Islet precursor cell (in vitro differentiated cells): ENCODE measurements at places on chromosomes 5 and 9.

DNA sequence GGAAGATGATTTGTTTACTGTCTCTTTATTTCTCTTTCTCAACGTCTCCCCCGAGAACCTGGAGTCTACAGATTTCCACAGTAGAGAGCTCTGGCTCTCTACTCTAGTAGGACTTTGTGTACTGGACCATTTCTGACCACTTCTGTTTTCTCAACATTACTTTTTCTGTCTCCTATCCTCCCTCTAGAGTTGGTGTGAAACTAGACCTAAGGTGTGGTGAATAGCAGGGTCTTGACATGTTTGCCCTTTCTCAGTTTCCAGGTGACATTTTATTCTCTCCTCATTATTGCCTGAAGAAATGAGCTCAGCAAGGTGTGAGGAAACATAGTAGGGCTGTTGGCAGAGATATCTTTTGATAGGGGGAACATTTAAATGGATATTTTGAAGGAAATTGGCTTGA lies 62.1 kb upstream of the IL6ST start:
- DNase-seq, result no peak

- no peak for DNase-seq
Observed at GRCh38 chr5:142847898-142848790, 78.0 kb downstream of the ARHGAP26 start.

DNA sequence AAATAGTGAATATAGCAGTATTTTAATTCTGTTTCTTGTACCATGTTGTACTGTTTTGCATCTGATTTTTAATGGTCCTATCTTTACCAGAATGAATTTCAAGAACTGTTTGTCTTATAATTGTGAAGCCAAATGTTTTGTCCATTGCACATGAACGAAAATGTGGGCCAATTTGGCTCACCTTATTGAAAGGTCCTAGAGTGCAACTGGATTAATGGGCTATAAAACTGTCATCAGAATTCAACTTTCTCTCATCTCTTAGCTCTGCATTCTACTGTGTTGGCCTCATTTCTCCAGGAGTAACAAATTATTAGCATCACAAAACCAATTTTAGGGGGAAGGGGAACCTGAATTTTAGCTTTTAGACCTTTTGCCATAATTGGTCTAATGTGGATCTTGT lies 179.4 kb upstream of the NUDT12 start:
- DNase-seq, result no peak

GRCh38 chr9:129185991-129186390 lies 7.9 kb upstream of the IER5L start:
- DNase-seq, result no peak

DNA sequence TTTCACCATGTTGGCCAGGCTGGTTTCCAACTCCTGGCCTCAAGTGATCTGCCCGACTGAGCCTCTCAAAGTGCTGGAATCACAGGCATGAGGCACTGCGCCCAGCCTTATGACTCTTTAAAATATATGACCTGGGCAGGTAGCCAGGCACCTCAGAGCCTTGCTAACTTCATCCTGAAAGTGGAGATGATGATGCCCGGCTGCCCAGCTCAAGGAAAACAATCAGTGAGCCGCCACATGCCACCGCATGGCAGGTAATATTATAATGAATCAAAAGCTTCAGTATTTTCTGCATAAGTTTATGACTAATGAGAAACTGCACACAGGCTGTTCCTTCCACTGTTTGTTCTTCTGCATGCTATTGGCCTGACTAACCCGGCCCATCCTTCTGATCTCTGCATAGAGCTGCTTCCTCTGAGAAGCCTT lies 30.4 kb upstream of the DMRT1 start:
- DNase-seq, result no peak

DNA sequence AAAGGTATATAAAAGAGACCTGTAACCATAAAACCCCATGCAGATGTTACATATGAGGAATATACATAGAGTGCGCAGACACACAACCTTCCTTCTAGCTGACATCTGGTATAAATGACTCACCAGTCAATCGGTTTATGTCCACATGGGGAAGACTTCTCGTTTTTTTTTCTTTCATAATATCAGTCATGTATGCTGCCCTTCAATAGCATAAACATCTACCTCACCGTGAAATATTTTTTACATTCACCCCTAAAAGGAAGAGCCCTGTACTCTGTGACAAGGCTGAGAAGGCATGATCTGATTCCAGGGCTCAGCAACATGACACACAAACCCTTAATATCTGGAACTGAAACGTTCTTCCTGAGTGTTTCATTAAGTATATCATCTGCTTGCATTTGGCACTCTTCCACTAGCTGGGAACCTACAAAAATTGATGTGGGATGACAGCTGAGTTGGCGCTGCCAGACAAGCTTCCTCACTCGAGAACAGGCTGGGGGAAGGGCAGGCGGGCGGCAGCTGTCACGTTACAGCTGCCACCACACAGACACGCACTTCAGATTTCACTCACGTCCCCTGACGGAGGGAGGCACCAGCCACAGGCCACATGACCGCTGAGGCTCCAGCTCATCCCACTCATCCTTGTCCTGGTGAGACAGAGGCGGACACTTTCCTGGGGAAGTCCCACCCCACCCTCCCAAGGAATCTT lies 74.2 kb downstream of the SHB start:
- DNase-seq, result no peak

- peak; percentile 65 for DNase-seq
Observed at GRCh38 chr5:94374336-94374735, 244.1 kb downstream of the KIAA0825 start.

DNA sequence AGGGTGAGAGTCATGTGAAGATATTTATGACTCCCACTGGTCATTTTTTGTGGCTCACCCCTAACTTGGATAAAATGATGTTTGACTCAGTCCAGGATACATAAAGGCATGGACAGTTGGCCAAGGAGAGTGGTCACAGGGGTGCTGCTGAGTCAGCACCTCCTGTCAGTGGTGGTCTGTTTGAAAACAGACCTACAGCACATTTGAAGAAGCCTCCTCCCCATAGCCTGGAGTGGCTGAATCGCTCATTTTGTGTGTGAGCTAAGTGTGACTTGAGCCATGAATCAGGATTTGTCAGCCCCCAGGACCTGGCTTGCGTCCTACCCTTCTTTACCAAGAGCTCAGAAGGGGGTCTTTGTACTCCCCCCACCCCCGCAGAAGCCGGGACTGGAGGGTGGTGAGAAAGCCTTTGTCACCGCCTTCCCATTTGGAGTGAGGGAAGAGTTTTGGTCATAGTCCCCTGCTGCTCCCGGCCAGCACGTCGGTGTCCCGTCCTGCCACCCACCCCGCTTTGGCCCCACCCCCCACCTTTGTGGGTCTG lies 35.6 kb downstream of the TRIO start:
- DNase-seq, result peak; percentile 96

DNA sequence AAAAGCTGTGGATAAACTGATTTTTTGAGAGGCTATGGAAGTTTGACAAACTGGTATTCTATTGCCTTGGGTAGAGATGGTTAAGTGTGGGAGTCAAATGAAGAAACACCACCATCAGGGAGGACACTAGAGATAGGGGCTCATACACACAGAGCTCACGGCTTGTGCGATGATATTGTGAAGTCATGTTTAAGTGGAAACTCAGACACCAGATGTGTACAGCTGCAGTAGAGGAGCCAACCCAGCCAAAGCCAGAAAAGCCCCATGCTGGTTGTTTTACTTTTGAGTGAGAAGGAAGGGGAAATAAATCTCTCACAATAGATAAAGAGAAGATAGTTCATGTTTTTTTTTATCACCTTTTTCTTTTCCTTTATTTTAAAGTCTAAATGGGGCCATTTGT lies 377.7 kb downstream of the DMRT2 start:
- no peak for DNase-seq

- no peak for DNase-seq
Observed at GRCh38 chr9:26157411-26157810, 479.2 kb upstream of the TUSC1 start.

DNA sequence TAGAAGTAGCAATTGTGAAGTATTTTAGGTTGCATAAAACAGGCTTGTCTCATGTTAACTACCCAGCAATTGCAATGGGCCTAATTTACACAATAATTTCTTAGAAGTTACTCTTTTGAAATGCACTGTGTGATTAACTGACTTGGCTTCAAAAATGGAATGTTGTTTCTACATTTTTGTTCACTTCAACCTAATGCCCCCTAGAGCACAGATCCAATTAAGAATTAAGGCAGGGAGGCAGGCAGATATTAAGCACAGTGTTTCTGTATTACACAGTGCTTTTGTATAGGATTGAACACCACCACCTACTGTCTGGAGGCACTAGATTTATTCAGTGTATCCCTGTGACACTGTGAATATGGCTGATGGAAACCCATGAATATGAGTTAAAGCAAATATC lies 302.1 kb downstream of the FBXL17 start:
- no peak for DNase-seq

- DNase-seq, result no peak
Observed at GRCh38 chr9:37327553-37327952, 94.9 kb upstream of the GRHPR start.

GRCh38 chr9:100038472-100038871 lies 60.3 kb downstream of the ERP44 start:
- DNase-seq, result no peak

GRCh38 chr5:42242210-42242609 lies 181.0 kb upstream of the GHR start:
- no peak for DNase-seq

- DNase-seq, result no peak
Observed at GRCh38 chr5:111859533-111860270, 102.7 kb upstream of the NREP start.

DNA sequence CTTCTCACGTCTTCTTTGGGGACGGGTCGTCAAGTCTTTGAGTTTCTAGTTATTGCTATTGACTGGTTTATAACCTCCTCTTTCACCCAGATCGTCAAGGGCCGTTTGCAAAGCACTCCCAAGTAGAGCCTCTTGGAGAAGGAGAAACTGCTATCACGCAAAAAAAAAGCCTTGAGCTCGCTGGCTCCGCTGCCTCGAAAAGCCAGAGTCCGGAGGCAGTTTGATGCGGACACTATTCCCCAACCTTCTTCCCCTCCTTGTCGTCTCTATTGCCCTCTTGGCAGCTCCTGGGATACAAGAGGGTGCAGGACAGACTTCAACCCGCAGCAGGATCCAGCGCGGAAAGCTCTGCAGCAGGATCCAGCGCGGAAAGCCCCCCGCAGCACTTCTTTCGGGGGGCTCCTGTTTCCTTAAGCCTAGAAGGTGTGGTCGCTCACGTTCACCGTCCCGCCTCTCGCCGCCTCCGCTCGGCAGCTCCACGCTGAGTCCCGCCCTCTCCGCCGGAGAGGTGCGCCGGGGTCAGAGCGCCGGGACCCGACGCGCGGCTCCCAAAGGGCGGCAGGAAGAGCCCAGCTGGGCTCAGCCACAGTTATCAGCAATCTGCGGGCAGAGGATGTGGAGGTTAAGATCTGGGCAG lies at the start of gene PCDHAC1:
Gene PCDHAC1, plus strand, starts transcription at position 494 of the 637 bp plus-strand sequence. CDS start 594 bp downstream, outside the sequence.
- no peak for DNase-seq

DNA sequence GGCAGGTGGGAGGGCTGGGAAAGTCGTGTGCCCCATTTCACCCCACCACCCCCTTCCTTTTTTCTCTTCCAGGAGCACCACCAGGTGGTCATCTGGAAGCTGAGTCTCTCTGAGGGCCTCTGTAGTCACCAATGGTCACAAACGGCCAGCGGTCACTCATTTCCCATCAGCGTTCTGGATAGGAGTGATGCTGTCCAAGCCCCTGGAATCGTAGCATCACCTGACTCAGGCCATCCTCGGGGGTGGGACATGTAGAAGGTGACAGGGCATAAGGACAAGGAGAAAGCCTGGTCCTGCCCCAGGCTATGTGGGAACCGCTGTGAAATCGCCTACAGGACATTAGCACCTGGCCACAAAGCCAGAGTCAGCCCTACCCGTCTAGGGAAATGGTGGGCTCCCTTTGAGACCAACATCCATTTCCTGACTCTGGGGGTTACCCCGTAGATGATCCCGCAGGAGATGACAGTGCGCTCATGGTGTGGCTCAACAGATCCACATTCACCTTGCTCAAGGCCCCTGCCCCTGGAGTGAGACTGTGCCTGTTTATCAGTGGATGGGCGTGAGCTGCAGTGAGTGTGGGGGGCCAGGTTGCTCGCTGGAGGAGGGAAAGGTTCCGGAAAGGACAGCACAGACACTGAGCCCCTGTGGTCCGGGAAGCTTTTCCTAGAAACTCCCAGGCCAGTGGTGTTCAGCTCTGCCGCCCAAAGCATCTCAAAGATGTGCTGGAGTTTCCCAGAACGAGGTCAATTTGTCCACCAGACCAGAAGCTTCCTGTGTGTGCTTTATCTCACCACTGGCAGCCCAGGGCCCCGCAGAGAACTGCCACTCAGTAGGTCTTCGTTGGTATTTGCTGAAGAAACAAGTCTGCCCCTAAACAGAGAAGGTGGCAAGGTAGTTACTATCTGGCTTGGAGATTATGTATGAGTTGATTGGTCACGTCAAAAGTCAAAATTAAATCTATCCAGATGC lies 61.1 kb upstream of the UNC5A start:
- DNase-seq, result peak; percentile 50

DNA sequence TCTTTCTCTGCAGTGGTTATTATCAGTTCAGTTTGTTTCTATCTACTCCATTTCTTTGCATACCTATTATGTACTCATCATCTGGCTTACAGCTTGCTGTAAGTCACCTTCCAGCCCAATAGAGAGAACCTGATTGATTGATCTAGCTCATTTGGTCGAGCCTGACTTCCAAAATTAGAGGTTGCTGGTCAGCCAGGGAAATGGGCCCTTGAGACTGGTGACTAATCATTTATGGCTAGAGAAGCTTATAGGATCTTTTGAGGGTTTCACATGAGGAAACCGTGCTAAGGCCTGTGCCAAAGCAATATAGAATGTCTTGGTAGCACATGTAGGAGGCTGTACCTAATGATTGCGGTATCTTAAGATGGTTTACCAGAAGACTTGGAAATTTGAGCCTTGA lies 5.8 kb downstream of the SREK1 start:
- no peak for DNase-seq
